M059J (cell line): ENCODE measurements at places on chromosomes 3 and 15. TPM values are rescaled to one million over a fixed set of nuclear protein-coding genes. Genes with fewer than 3 reads are reported as not detected.

DNA sequence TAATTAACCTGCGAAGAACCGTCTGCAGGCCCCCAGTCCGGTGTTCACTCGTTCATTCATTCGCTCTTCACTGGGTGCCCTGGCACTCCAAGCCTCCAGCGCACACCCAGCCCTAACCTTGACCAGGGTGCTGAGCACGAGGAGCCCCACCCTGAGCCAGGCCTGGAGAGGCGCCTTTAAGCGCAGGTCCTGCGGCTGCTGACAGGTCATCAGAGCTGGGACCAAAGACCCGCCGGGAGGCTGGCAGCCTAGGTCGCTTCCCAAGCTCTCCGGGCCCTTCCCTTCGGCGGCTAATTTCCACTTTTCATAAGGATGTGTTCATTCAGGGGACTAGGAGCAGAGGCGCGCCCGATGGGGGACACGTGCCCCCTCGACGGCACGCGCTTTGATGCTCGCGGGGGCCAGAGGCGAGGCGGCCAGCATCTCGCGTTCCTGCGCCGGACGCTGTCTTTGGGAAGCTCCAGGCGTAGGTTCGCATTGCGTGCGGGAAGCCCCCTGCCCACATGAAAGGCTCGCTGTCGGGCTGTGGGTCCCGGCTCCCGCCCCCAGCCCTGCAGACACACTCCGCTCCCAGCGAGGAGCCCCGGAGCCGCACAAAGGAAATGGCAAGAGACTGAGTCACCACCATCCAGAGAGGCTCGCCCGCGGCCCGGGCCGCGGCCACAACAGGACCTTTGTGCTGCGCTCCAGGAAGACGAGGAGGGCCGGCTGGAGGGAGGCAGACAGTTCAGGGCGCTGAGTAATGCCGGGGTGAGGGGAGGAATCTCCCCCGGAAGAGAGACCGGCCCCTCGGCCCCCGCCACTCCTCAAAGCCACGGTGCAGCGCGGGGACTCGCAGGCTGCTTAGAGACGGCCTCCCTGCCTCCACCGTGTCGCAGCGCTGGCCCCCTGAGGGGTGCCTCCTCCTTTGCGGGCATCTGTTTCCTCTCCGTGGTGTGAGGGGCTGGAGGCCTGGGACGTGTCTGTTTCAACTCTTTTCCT is 266.4 kb upstream of the HES1 start:
- peak; percentile 82 for DNase-seq

The IMPG2 gene
- under 0.01 TPM in 2 replicates for total RNA-seq

The PPP2R3A gene
- 22.2 and 22.5 TPM in 2 replicates for total RNA-seq

The STAB1 gene
- 0.05 TPM in 1 of 2 replicates, not detected in the other for total RNA-seq

- DNase-seq = no peak
Measured at GRCh38 chr3:95172164-95172943, 1109.5 kb downstream of the NSUN3 start.

GRCh38 chr3:183149915-183150750 is 12.4 kb downstream of the LAMP3 start:
- peak; percentile 47 for DNase-seq

DNA sequence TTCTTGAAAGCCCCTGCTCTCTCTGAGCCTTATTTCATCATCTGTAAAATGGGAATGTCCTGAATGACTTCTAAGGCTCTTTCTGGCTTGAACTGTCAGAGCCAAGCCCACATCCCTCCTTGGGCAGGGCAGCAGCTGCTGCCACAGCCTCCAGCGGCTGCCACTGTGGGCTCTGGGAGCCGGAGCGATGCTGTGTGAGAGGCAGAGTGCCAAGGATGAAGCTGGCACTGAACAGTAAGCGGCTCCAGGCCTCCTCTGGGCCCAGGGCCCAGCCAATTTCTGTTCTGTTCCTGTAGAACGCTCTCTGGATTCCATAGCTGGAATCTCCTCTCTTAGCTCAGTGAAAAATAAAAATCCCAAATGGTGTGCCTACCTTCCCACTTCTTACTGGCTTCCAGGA is 4.4 kb downstream of the CPLX3 start:
- DNase-seq = no peak

GRCh38 chr15:67879440-67880129 is 39.7 kb upstream of the RNU6-1 start:
- no peak for DNase-seq

The PROS1 gene
- total RNA-seq = 4.0 and 4.5 TPM in 2 replicates

GRCh38 chr3:104961851-104962250 is 404.9 kb upstream of the ALCAM start:
- no peak for DNase-seq
